Ovary (tissue), 10 donors: ENCODE measurements at places on chromosomes 13 and 19.

- H3K27ac ChIP-seq = peak overlapping the region; percentile 72
- H3K4me1 ChIP-seq = peaks cover 3% of the 10 kb centered on the region
- H3K4me3 ChIP-seq = peak overlapping the region; percentile 64
- H3K27me3 ChIP-seq = no peaks in the 10 kb centered on the region
Observed at GRCh38 chr13:80340651-80341100, 250 bp downstream of the SPRY2 start.

DNA sequence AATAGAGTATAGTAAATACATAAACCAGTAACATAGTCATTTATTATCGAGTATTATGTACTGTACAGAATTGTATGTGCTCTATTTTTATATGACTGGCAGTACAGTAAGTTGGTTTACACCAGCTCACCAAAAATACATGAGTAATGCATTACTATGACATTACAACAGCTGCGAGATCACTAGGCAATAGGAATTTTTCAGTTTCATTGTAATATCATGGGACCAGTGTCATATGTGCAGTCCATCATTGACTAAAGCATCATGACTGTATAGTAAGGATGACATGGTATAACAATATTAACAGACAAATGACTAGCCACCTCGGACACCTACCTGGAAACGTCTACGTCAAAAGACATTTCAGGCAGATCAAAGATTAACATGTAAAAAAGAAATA lies 33.6 kb downstream of the ATP7B start:
- no peak overlapping the region for H3K27ac ChIP-seq
- no peaks in the 10 kb centered on the region for H3K36me3 ChIP-seq
- H3K4me1 ChIP-seq = peaks cover 2% of the 10 kb centered on the region
- no peak for DNase-seq

- peak overlapping the region; percentile 87 for H3K4me3 ChIP-seq
- peak overlapping the region; percentile 5 for H3K27ac ChIP-seq
- no peak for DNase-seq
- H3K4me1 ChIP-seq = peaks cover 6% of the 10 kb centered on the region
- H3K27me3 ChIP-seq = no peaks in the 10 kb centered on the region
Observed at GRCh38 chr19:41883463-41883820, 458 bp downstream of the ARHGEF1 start.

GRCh38 chr19:15837221-15837731 lies 21.8 kb upstream of the OR10H1 start:
- peak overlapping the region; percentile 76 for H3K4me3 ChIP-seq
- peak overlapping the region; percentile 99 for H3K27ac ChIP-seq
- DNase-seq = no peak
- no peaks in the 10 kb centered on the region for H3K36me3 ChIP-seq

DNA sequence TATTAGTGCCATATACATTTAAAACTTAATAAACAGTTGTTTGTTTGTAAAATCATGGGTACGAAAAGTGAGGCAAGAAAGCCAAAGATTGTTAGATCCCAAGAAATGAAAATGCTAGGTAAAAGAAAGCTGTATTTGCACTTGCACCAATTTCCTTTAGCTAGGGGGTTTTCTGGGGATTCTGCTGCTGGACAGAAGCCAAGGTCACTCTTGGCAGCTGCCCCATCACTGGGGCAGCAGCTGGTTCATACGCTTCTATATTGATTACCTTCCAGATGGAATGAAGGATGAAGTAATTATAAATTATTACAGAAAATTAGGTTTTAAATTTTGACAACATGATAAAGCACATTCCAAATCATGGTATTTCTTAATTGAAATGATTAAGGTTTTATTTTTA lies 127.4 kb downstream of the SLITRK5 start:
- H3K27me3 ChIP-seq = no peaks in the 10 kb centered on the region
- H3K4me3 ChIP-seq = no peak overlapping the region
- no peak overlapping the region for H3K27ac ChIP-seq

GRCh38 chr19:51692468-51692867 lies 662 bp upstream of the SPACA6 start:
- H3K27me3 ChIP-seq = no peaks in the 10 kb centered on the region
- DNase-seq = no peak
- H3K4me1 ChIP-seq = peaks cover 5% of the 10 kb centered on the region

- no peaks in the 10 kb centered on the region for H3K27me3 ChIP-seq
- no peak overlapping the region for H3K4me3 ChIP-seq
- no peaks in the 10 kb centered on the region for H3K4me1 ChIP-seq
- H3K27ac ChIP-seq = no peak overlapping the region
- H3K36me3 ChIP-seq = no peaks in the 10 kb centered on the region
Observed at GRCh38 chr19:11458236-11458900, 22.5 kb downstream of the ELAVL3 start.

DNA sequence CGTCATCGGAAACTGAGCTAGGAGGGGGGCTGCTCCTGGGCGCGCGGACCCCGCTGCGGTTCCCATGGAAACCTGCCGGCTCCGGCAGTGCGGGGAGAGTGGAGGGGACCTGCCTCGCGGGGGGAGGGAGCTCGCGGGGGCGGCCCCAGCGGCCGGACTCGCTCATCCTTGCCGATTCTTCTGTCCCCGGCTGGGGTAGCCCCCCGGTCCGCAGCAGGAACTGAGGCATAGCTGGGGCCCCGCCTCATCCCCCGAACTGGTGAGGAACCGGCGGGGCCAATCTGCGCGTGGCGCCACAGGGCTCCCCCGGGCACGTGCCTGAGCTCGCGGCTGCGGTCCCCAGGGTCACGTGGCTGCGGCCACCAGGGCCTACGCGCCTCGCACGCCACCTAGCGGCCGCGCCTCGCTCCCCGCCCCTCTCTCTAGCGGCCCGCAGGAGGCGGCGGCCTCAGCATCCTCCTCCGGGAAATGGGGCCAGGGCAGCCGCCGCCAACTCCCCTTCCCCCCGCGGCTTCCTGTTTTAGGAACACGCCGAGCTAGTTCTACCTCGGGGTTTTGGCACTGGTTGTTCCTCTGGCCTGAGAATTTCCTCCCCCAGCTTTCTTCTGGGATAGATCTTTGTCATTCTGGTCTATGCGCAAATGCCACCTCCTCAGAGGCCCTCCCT lies 1.7 kb upstream of the ELAVL3 start:
- peaks cover 11% of the 10 kb centered on the region for H3K27me3 ChIP-seq
- peaks cover 11% of the 10 kb centered on the region for H3K4me1 ChIP-seq
- no peak overlapping the region for H3K27ac ChIP-seq
- no peak overlapping the region for H3K4me3 ChIP-seq

GRCh38 chr13:74778087-74778486 lies 643.9 kb upstream of the KLF12 start:
- H3K27ac ChIP-seq = no peak overlapping the region
- DNase-seq = no peak
- no peaks in the 10 kb centered on the region for H3K4me1 ChIP-seq
- no peaks in the 10 kb centered on the region for H3K27me3 ChIP-seq

GRCh38 chr13:112141643-112142400 lies 74.9 kb downstream of the SOX1 start:
- no peak for DNase-seq
- no peak overlapping the region for H3K27ac ChIP-seq
- no peaks in the 10 kb centered on the region for H3K36me3 ChIP-seq
- no peaks in the 10 kb centered on the region for H3K27me3 ChIP-seq

GRCh38 chr13:42745655-42746054 lies 35.7 kb upstream of the FAM216B start:
- H3K27me3 ChIP-seq = no peaks in the 10 kb centered on the region
- H3K4me3 ChIP-seq = no peak overlapping the region
- no peaks in the 10 kb centered on the region for H3K36me3 ChIP-seq
- no peak overlapping the region for H3K27ac ChIP-seq
- peaks cover 2% of the 10 kb centered on the region for H3K4me1 ChIP-seq
- DNase-seq = no peak
